ENCODE measurements at places on chromosomes 2 and 18.

DNA sequence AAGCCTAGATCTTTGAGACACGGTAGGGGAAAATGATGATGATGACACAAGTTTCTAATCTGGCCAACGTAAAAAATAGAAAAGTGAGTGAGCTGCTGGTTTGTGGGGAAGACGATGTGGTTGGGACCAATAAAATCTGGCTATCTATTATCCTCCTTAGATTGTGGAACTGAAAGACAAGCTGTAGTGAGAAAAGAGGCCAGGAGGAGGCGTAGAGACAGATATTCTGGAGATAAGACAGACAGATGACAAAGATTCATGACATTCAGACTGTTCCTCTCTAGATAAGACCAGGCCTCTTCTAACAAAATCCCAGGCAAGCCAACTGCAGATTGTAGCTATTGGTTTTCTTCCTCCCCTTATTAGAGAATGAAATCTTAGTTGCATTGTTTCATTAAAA is 376.3 kb upstream of the UBE2E3 start:
- no peak for DNase-seq

DNA sequence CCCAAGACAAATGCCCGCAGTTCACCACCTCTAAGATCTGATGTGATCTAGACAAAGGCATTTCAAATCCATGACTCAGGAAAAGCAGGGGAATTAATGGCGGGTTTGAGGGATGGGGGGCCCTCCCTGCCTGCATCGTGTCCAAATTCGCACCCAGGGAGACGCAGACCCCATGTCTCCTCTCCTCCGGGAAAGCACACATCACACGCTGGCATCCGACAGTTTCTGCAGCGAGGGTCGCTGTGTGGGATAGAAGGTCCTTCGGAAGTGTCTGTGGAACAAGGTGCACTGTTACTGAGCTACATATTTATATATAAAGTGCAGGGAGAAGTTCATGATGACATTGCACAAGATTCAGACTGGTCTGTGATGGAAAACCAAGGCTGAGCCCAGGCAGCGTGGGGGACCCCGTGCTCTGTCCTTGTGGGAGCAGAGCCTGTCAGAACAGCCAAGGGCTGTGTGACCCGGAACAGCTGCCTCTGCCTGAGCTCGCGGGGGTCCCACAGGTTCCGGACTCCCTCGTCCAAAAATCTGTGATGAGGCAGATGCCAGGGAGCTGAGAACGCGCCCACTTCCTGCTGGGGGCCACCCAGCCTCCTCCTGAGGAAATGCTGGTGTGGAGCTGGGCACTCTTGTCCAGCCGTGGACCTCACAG is 82.3 kb upstream of the CTDP1 start:
- DNase-seq: no peak

- DNase-seq: no peak
Measured at GRCh38 chr2:235314371-235314930, 179.4 kb upstream of the AGAP1 start.

GRCh38 chr2:242017086-242017485 is 147.6 kb downstream of the RTP5 start:
- DNase-seq: no peak

GRCh38 chr2:173424886-173425285 is 70.2 kb downstream of the CDCA7 start:
- DNase-seq: no peak

DNA sequence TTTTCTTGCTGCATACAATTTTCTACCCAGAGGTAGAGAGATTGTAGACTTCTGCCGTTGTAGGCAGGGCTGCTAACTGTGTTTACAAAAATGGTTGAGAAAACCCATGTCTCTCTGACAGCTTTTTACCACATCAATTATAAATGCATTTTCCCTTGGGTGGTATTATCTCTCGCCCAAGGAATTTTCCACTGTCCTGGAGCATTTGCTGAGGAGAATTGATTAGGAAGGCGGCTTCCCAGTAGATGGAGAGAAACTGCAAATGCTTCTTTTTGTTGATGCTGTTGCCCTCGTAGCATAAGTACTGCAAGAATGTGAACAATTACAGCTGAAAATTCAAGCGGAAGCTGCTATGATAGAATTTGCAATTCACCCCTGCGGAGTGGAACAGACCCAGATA is 1007.7 kb upstream of the KLHL29 start:
- no peak for DNase-seq

DNA sequence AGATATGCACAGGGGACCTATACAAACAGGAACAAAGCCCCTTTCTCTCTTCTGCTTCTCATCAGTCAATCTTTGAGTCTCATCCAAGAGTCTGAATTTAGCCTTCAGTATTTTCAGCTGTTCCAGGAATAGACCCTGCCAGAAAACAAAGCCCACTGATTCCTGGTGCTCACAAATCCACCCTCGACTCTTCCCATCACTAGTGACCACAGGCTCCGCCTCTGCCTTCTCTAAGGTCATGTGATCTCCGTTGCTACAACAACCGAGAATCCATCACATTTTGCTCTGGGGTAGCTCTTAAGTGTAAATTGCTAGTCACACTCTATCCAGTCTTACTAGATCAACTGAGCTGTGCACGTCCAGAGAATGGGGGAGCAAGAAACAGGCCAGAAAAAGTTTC is 46.4 kb upstream of the SPTBN1 start:
- no peak for DNase-seq

DNA sequence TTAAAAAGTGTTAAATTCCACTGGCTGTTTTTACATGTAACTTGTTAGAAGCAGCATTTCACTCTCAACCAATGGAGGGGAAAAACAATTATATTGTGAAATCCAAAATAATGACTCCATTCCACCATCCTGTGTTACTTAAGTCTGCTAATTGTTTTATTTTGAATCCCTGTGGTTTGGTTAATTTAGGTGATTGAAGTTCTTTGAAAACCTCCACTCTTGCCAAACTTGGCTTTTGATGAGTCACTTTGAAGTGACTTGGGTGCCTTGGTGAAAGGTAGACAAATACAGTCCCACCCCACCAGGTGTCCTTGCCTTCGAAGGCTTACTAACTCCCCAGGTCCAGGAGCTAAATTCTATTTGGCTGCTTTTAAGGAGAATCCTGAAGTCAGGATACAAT is 1303.8 kb upstream of the NRXN1 start:
- no peak for DNase-seq

DNA sequence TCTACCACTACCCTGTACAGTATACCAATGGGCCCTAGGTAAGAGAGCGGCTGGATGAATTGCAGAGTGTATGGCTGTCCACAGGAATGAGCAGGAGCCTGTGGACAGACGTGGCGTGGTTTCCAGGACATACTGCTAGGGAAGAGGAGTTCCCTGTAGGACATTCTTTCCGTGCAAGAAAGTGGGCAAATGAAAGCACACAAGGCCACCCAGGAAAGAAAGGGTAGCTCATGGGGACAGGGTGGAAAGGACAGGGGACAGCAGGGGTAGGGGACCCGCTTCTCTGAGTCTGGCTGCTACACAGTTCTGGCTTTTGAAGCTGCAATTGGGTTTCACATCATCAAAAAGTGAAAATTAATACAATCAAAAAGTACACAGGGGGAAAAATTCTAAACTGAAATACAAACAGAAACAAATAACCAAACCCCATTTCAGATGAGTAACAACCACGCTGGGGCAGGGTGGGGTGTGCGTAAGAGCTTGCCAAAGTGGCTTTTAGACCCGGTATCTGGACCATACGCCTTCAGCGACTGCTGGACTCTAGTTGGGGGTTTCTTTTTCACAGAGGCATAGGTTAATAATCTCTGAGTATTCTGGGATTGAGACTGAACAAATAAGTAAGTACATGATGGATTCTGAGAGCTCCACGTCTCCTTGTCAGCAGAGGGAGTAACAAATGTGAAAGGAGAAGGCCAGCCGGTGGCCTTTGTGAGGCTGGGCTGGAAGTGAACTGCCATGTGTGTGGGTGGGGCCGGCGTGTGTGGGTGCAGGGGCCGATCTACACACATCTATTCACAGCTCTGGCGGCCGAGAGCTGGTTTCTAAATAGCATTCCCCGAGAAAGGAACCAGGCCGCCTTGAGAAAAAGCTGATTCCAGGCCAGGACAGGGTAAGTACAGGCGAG is 84.0 kb downstream of the HDAC4 start:
- no peak for DNase-seq

GRCh38 chr2:223884399-223884798 is 47.0 kb upstream of the AP1S3 start:
- DNase-seq: no peak

DNA sequence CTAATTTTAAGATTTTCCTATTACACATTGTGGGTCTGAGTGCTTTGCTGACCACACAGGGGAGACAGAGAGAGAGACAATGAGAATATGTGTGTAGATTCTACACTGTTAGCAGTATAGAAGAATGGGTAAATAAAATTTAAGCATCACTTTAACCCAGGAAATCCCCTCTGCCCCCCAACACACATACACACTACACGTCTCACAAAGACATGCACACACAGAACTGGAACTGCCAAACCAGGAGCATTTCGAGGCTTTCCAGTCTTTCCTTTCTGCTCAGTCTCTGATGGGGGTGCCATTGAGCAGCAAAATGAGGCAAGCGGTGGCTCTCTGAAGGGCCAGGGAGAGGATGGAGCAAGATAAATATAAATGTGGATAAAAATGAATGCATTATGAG is 2.5 kb downstream of the MERTK start:
- DNase-seq: no peak

GRCh38 chr2:51247252-51247805 is 215.4 kb upstream of the NRXN1 start:
- DNase-seq: no peak

DNA sequence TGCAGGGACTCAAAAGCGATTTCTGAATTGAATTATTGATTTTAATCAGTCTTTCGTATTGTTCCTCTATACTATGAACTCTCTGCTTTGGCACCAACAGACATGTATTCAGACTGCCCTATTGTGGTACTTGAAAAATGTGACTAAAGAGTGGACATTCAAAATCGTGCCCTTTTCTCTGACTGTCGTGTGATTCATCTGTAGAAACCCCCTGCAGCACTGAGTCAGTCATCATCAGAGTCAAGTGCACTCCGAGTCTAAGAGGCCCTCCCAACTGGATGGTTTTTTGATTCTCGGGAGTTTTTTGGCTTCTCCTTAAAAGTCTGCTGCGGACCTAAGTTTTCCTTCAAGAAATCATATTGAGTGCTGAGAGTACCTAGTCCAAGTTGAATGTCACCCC is 96.4 kb upstream of the FOSL2 start:
- DNase-seq: no peak

GRCh38 chr2:237451643-237452469 is 35.2 kb upstream of the MLPH start:
- DNase-seq: no peak

GRCh38 chr18:56984731-56985130 is 162.2 kb upstream of the BOD1L2 start:
- DNase-seq: no peak

GRCh38 chr2:104887676-104888075 is 33.8 kb downstream of the POU3F3 start:
- no peak for DNase-seq

GRCh38 chr18:14577971-14578370 is 34.6 kb upstream of the POTEC start:
- DNase-seq: no peak

- DNase-seq: no peak
Measured at GRCh38 chr2:127658641-127659407, 12.9 kb downstream of the GPR17 start.

- no peak for DNase-seq
Measured at GRCh38 chr2:516944-517343, 160.3 kb downstream of the TMEM18 start.

- DNase-seq: no peak
Measured at GRCh38 chr18:23737578-23737977, 48.3 kb downstream of the LAMA3 start.

DNA sequence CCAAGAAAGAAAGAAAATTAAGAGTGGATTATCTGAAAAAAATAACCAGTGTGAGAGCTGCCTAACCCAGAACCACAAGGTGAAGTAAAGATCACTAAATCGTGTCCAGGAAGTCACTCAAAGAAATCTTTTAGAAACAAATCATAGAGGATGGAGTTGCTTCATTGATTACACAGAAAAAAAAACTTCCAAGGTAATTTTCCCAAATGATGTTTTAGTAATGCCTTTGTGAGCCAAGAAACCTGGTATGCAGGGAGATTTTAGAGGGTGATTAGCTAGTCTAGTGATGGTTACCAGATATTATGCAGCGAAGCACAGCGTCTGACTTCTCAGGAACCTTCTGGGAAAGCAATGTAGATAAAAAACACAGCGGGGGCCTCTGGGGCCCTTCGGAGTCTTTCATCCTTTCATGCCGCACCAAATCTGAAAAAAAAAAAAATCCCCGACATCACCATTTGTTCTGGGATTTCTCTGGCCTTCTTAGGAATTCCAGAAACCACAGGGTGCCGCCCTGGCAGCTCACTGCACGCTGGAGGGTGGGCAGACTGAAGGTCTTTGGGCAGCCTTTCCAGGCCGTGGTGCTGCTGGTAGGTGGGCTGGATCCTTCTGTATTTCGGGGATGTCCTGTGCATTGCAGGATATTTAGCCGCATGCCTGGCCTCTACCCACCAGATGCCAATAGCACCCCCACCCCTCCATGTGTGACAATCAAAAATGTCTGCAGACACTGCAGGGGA is 17.3 kb downstream of the ALPK2 start:
- DNase-seq: no peak

DNA sequence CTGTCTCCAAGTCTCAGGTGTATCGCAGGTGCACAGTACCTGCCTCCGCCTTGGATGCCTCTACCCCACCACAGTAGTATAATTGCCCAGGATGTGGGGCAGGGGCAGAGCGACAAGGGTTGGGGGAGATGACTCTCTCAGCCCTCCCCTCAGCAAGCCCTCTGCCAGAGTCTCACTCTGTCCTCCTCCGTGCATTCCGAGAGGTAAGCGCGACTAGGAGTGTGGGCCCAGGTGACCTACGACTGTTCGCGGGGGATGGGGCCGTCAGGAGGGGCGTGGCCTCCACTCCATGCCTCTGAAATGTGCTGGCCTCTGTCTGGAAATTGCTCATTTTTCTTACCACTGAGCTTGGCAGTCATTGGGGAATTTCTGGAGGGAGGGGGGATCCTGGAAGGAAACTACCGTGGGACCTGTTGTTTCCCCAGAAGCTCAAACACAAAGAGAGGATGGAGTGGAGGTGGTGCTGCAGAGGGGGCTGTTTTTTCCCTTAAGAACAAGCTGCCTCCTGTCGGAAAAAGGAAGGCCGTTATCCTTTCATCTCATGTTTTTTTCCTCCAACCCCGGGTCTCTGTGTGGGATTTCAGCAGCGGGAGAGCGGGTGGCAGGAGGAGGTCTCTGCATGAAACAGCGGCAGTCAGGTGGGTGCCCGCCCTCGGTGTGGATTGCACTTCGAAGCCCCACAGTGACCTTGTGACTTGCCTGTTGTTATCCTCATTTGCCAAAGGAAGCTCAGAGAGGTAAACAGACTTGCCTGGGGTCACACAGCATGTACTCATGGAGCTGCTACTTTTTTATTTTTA is 13.0 kb upstream of the RALB start:
- DNase-seq: no peak

- no peak for DNase-seq
Measured at GRCh38 chr2:72292433-72292832, 144.8 kb upstream of the CYP26B1 start.

GRCh38 chr2:18170642-18171041 is 292.2 kb downstream of the KCNS3 start:
- no peak for DNase-seq

GRCh38 chr2:112705575-112705974 is 15.2 kb upstream of the NT5DC4 start:
- no peak for DNase-seq

GRCh38 chr18:73741946-73742345 is 405.7 kb downstream of the FBXO15 start:
- DNase-seq: no peak

- peak; percentile 17 for DNase-seq
Measured at GRCh38 chr2:162153608-162154224, 1.7 kb upstream of the GCG start.

GRCh38 chr2:219702796-219703545 is 75.5 kb downstream of the SLC4A3 start:
- DNase-seq: no peak

- no peak for DNase-seq
Measured at GRCh38 chr2:119788752-119789151, 29.0 kb downstream of the PTPN4 start.
